NCI-H1930 (cell line): ENCODE measurements at places on chromosomes 11 and 22.

DNA sequence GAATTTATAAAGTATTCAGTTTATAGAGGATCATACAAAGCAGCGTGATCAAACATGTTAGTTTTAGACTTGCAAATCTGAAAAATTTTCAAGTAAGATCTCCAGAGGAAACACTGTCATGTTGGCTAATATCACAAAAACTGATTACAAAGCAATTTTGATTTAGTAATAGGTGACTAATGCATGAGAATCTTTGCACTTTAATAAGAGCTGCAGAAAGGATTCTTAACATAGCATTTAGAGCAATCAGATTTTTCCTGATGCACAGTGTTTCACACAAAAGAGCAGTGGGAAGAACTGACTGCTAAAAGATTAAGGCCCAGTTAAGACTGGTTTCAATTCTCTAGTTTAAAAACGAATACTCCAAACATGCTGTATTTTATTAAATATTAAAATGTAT is 321.2 kb downstream of the GUCY1A2 start:
- no peak for DNase-seq

DNA sequence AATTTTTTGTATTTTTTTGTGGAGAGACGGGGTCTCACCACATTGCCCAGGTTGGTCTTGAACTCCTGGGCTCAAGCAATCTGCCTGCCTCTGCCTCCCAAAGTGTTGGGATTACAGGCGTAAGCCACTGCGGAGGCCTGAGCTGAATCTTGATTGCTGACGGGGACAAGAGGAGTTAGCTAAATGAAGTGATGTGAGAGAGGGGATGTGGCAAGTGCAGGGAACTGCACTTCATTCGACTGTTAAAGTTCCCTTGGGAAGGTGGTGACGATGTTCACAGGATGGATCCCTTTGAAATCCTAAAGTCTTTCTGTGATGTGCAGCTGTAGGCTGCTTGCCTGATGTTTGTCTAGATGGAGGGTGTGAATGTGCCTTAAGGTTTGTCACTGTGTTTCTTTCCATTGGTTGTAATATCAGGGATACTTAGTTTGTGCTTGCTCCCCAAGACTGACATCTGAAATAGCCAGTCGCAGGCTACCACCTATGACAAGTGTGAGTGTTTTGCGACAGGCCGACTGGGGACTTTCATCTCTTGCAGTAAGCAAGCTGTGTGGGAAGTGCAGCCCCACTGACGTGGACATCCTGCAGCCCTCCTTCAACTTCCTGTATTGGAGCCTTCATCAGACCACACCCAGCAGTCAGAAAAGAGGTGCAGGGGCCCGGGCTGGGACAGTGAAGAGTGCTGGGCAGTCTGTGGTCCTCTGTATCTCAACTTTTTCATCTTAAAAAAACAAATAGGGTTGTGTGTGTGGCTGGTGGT is 19.6 kb upstream of the CCDC134 start:
- DNase-seq, result no peak

DNA sequence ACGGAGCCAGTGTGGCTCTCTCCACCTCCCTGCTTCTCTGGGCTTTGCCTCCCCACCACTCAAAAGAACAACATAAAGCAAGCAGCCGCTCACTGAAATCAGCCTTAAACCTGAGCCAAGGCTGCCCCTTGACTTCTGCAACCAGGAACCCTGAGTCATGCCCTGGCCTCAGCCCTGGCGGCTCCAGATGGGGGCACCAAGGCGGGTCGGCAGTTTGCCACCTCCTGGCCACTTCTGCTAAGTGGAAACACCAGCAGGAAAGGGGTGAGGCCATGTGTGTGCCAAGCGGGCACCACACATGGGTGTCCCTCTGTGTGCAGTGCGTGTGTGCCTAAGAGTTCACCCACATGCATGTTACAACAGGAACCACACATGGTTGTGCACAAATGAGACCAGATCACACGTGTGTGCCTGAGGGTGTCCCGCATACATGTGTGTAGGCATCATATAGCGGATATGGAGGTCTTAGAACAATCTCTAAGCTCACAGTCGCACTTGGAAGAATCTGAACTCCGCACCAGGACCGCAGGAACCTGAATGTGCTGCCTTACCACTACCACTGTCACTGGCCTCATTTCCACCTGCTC is 221.2 kb downstream of the MN1 start:
- DNase-seq, result no peak

DNA sequence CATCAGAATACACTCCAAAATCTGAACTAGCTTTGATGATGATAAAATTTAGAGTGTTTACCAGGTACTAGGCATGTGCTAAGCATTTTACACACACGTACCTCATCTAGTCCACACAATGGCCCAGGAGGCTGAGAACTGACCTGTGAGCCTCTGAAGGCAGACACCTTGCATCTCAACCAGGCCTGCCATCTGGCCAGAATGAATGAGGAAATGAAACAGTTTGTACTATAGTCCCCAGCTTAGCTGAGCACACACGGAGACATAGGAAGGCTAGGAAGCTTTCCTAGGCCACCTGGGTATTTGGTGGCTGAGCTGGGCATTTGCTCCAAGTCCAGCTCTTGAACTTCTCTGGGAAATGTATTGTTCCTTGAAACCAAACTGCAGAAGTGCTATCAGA is 6.9 kb upstream of the SHANK3 start:
- no peak for DNase-seq
